Stimulated activated CD8-positive, alpha-beta memory T cell treated with anti-CD3 and anti-CD28 coated beads, Interleukin-15, amount 100 ng/mL, for 24 hours (primary cell): ENCODE measurements at places on chromosomes 16 and 17.

DNA sequence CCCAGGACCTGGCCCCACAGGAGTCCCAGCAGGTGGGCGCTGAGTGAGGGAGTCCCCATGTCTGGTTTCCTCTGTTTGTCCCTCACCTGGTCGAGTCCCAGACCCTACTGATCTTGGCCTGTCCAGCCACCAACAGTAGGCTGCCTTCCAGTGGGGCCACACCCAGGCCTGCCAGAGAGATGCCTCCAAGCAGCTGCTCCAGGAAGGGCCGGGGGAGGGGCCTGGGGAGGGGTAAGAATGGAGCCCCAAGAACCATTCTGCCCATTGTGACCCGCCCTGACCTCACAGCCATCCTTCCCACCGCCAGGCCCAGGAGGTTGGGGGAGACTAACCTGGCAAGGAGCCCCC is 736 bp downstream of the SPATA20 start:
- no peak for DNase-seq

GRCh38 chr16:46884513-46885293 is 541 bp downstream of the GPT2 start:
- no peak for DNase-seq

GRCh38 chr17:43315369-43315768 is 81.6 kb upstream of the RNU2-1 start:
- DNase-seq, result no peak

- DNase-seq, result no peak
These were observed 175.8 kb upstream of the MAF start for GRCh38 chr16:79776243-79776847.

- DNase-seq, result no peak
These were observed 138.7 kb downstream of the GAS7 start for GRCh38 chr17:10059684-10060211.

GRCh38 chr16:78705694-78706093 is 606.2 kb downstream of the WWOX start:
- no peak for DNase-seq

- DNase-seq, result no peak
These were observed 41.3 kb downstream of the GINS3 start for GRCh38 chr16:58433569-58433951.

DNA sequence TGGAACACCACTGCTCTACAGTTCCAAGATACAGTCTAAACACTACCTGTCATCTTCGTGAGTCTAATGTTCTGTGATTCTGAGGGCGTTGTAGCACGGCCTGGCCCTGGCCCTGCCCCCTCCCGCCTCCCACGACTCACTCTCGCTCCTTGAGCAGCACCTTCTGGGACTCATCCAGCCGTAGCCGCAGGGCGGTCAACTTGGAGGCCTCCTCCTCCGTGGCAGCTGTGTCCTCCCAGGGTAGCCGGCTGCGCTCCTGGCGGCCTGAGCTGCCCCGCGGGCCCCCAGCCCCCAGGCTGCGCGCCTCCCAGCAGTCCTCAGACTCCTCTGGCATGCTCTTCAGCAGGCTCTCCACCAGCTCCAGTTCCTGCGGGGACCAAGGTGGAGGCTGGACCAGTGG is 10.6 kb downstream of the CCDC102A start:
- DNase-seq, result no peak

- DNase-seq, result no peak
These were observed 10.3 kb upstream of the CD79B start for GRCh38 chr17:63942309-63942985.

DNA sequence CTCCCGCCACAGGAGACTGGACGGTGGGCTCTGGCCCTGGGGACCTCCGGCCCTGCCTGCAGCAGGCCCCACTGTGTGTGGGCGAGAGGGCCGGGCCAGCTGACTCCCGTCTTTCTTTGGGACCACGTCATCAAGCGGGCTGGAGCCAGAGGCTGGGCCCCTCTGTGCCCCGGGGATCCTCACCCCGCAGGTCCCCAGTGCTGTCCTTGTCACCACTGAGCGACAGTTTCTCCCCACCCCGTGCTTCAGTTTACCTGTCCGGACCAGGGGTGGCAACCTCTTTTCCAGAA is 181.9 kb upstream of the ZNF469 start:
- DNase-seq, result no peak

DNA sequence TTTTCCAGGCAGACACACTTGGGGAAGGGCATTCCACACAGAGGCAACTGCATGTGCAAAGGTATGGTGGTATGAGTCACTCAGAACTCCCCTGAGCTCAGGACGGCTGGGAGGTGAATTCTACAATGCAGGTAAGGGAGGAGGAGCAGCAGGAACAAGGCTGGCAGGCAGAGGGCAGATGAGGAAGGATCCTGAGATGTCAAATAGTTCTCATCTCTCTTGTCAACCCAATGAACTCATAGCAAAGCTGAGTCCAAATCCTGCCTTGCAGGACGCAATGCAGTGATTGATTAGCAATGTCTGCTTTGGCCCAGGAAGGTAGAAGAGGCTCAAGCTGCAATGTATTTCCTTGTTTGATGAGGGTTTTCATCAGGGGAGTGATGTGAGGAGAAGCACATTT is 243.5 kb downstream of the XYLT1 start:
- no peak for DNase-seq

GRCh38 chr17:39716879-39717536 is 13.3 kb downstream of the MIEN1 start:
- no peak for DNase-seq

GRCh38 chr16:10765772-10766171 is 22.1 kb downstream of the NUBP1 start:
- no peak for DNase-seq

GRCh38 chr17:21242026-21242697 is 11.0 kb downstream of the NATD1 start:
- no peak for DNase-seq

DNA sequence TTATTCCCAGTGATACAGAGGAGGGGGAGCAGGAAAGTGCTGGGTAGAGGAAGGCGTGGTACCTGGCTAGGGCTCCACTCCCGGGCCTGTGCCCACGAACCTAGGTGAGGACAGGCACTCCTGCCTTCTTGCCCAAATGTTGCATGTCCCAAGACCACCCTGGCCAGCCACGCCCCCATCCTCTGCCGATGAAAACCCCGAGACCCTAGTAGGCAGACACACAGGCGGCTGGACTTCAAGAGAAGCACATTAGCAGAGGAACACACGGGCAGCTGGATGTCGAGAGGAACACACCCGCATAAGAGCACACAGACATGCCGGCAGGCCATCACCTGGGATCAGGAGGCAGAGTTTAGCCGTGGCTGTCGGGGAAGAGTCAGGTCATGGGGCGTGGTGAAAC is 1386.5 kb upstream of the GOT2 start:
- no peak for DNase-seq

GRCh38 chr17:75909051-75909811 is 4.5 kb upstream of the MRPL38 start:
- DNase-seq, result no peak

DNA sequence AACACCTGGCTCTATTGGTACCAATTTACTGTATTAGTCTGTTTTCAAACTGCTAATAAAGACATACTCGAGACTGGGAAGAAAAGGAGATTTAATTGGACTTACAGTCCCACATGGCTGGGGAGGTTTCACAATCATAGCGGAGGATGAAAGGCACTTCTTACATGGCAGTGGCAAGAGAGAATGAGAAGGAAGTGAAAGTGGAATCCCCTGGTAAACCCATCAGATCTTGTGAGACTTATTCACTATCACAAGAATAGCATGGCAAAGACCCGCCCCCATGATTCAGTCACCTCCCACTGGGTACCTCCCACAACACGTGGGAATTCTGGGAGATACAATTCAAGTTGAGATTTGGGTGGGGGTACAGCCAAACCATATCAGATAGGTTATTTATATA is 22.6 kb upstream of the GOSR1 start:
- no peak for DNase-seq

DNA sequence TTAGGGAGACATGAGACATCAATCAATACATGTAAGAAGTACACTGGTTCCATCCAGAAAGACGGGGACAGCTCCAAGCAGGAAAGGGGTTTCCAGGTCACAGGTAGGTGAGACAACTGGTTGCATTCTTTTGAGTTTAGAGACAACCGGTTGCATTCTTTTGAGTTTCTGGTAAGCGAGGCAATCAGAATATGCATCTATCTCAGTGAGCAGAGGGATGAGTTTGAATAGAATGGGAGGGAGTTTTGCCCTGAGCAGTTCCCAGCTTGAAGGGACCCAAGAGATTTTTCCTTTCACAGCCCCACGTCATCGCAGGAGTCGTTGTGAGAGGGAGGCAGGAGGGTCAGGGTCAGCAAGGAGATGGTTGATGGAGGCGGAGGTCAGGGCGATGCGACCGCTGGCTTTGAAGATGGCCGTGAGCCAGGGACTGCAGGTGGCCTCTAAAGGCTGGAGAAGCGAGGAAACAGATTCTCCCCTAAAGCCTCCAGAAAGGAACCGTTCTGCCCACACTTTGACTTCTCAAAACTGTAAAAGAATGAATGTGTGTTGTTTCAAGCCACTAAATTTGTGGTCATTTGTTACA is 36.5 kb downstream of the IRF8 start:
- DNase-seq, result no peak

DNA sequence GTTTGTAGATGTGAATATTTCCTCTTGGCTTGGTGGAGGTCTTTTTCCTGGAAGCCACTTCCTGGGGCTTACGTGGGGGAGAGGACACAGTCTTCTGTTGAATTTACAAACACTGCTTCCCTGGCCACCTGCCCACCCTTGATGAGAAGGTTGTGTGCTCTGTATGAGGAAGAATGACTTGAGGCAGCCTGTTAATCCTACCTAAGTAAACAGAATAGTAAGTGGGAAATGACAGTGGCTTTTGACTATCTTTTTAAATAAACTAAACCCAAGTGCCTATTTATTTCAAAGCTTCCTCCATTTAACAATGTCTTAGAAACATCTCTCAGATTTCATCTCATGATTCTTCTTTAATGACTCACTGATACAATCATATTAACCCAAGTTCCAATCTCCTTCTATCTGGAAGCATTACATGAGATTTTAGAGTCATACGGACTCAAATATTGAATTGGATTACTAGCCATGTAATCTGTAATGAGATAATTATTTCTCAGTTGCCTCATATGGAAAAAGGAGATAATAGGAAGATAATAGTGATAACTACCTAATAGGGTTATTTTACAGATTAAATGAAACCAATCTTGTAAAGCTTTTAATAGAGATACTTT is 96.6 kb upstream of the SMIM36 start:
- no peak for DNase-seq

DNA sequence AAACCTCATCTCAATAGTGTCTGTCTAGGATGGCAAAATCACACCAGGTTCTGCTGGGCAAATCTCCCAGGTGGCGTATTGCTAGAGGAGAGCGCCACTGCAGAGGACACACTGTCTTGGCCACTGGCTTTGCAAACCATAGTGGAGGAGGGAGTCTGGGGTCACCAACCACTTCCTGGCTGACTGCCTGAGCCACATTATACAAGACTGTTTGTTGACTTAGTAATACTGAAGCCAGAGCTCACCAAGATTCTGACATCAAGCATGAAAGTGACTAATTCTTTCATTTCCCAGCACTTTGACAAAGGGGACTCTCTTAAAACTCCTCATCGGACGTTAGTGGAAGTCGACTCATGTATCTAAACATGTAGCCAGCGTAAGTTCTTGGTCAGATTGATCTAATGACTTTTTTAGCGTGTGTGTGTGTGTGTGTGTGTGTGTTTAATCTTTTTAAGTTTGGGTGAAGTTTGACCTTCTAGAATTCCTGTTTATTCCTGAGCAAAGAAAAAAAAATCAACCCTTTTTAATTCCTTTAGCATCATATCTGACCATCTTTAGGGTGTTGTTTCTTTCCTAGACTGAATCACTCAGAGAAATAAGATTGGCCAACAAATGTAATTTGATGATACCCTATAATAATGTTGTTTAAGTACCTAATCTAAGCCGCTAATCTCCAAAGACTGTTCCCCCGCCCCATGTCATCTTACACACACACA is 13.7 kb downstream of the PITPNC1 start:
- no peak for DNase-seq

GRCh38 chr16:85707528-85708095 is 18.9 kb upstream of the GINS2 start:
- no peak for DNase-seq

- DNase-seq, result no peak
These were observed 20.6 kb upstream of the PRKAR1A start for GRCh38 chr17:68491381-68492231.
